ENCODE measurements at places on chromosomes 6 and 20.

- DNase-seq = no peak
Observed at GRCh38 chr20:665276-665675, 10.3 kb downstream of the SCRT2 start.

DNA sequence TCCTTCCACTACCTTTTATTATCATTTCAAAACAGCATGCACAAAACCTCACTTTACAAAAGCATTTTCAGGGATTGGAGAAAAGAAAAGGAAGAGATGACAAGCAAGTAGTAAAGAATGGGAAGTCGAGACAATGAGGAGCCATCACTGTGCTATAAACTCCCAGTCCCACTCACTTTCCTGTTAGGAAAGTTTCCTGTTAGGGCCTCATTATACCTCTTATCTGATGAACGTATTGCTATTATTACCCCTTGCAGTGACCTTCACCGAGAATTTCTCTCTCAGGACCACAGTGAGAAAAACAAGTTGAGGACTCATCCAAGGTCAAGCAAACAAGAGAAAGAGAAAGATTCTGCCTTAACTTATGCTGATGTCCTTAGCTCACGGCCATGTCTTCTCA is 28.8 kb downstream of the LAMP5 start:
- no peak for DNase-seq

- DNase-seq = no peak
Observed at GRCh38 chr20:20609522-20609921, 102.9 kb downstream of the RALGAPA2 start.

- DNase-seq = no peak
Observed at GRCh38 chr6:157898169-157898568, 75.1 kb downstream of the SNX9 start.

GRCh38 chr20:1266167-1266973 is at the start of gene SNPH:
Gene SNPH, plus strand, starts transcription at chr20:1266294. Its CDS starts 29,946 bp downstream, at chr20:1296240.
- peak; percentile 46 for DNase-seq

- DNase-seq = no peak
Observed at GRCh38 chr20:57315083-57315975, 14.3 kb upstream of the SPO11 start.

DNA sequence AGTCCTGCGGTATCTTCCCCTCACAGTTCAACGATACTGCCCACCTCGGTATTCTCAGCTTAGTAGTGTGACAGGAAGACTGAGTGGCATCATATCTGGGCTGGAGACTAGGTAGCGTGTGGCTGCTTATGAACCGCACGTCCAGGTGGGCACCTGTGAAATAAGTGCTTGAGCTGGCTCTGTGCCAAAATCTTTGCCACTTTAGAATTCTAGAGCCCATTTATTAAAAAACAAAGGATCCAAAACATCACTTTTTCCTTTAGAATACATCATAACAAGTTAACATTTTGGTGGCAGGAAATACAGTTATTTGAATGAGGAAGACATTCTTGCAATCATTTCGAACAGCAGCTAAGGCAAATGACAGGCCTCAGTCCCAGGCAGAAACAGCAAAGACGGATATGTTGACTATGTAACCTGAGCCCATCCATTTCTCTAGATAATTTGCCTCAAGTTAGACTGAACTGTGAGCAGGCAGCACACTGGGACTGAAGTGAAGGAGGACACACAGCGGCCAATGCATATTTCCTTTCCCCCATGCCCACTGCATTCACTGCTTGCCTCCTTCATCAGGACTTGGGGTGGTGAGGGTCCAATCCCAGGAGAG is 136.6 kb downstream of the GMDS start:
- no peak for DNase-seq

GRCh38 chr6:85273046-85273445 is 176.8 kb upstream of the NT5E start:
- no peak for DNase-seq

GRCh38 chr6:143400258-143401067 is 50.0 kb downstream of the ADAT2 start:
- DNase-seq = no peak

DNA sequence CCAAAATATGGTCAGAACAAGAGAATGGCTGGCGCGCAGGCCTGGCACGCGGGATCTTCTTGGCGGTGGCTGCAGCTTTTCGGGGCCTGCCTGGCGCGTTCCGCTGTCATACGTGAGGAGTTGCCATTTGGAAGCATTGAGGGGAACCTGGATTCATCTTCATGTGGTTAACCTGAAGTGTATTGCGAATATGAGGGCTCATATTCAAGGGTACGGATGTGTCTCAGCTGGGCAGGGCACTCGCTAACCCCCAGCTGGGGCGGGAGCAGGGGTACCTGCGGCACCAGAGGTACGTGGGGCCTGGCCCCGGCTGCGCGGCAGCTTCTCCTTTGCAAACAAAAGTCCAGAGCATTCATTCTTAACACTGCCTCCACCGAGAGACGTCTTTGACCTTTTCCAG is 605.6 kb downstream of the QKI start:
- DNase-seq = no peak

GRCh38 chr6:83067448-83068439 is at the start of gene DOP1A:
Gene DOP1A, plus strand, starts transcription at chr6:83067671. Its CDS starts 29,307 bp downstream, at chr6:83096978.
- DNase-seq = peak; percentile 80

DNA sequence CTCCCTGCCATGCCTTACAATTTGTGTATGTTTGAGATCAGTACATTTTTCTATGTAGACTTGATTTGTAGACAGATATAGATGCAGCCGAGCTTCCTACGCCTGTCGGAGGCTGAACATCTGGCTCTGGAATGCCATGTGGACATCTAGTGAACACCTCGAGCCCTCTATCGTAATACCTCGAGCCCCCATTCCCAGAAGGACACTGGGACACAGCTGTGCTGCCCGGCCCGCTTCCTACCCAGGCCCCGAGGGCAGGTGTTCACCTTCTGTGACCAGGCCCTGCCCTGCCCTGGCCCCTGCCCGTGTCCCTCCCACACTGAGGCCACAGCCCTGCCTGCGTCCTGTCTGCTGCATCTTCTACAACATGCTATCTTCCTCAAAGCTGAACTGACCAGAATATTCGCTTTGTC is 12.9 kb downstream of the RPS6KA2 start:
- no peak for DNase-seq

GRCh38 chr6:135739288-135739687 is 112.2 kb upstream of the PDE7B start:
- no peak for DNase-seq

GRCh38 chr6:134034961-134035822 is 17.2 kb downstream of the SLC2A12 start:
- no peak for DNase-seq

- no peak for DNase-seq
Observed at GRCh38 chr6:149608381-149608982, 40.0 kb downstream of the KATNA1 start.

DNA sequence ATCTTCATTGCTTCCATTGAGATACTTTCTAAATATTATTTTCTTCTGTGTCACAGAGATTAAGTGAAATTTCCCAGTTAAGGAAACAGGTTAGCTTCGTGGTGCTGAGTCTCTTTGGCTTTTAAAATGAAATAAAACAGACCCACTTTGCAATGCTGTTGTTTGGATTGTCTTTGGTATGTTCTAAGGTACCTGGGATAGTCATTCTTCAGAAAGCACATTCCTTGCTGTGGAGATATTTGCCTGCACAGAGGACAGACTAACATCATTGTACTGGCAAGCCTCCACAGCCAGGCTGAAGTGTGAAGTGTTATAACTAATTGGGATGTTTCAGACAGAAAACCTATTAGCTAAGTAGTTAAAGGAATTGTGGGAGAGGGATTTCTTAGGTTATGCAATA is 148.8 kb upstream of the EPHA7 start:
- DNase-seq = no peak

DNA sequence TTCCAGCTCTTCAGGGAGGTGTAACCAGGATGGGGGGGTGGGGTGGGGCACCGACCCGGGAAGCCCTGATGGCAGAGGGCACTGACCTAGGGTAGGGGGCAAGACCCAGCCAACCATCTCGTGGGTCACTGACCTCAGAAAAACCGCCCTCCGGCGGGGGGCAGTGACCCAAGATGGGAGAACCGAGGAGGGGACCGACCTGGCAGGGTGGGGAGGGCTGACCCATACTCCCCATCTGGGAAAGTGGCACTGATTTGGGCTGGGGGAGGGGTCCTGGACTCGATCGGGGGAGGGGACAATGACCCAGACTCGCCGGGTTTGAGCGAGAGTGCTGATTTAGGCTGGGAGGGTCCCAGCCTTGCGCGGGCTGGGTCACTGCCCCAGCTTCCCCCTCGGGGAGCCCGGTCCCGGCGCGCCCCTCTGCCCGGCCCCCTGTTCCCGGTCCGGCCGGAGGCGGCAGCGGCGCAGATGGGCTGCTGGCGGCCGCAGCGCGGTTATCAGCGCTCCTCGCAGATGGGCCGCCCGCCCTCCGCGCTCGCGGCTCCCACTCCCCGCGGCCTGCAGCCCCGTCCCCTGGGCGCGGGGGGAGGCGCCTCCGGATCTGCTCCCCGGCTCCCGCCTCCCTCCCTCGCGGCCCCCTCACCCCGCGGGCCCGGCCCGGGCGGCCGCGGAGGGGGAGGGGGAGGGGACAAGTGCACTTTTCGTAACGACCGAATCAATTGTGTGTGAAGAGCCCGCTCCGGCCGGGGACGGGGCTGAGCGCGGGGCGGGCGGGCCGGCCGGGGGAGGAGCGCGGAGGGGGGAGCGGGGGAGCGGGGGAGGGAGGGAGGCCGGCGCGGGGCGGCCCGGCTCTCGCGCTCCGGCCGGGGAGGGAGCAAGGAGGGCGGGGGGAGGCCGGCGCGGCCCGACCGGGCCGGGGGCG is 2.2 kb downstream of the NOL4L start:
- no peak for DNase-seq

DNA sequence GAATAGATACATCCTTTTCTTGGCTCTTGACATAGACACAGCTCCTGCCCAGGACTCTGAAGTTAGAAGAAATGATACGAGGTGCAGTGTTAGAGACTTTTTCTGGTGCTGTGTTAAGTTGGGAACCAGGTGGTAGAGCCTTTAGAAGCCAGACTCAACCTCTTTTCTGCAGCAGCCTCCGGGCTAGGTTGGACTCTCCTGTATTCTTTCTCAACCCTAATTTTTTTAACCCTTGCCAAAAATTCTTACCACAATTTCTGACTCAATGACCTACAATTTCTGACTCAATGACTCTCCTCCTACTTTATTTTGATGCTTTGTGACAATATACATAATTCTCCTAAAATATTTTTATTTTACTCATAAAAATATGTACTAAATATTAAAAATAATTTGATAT is 127.4 kb upstream of the PRL start:
- no peak for DNase-seq

DNA sequence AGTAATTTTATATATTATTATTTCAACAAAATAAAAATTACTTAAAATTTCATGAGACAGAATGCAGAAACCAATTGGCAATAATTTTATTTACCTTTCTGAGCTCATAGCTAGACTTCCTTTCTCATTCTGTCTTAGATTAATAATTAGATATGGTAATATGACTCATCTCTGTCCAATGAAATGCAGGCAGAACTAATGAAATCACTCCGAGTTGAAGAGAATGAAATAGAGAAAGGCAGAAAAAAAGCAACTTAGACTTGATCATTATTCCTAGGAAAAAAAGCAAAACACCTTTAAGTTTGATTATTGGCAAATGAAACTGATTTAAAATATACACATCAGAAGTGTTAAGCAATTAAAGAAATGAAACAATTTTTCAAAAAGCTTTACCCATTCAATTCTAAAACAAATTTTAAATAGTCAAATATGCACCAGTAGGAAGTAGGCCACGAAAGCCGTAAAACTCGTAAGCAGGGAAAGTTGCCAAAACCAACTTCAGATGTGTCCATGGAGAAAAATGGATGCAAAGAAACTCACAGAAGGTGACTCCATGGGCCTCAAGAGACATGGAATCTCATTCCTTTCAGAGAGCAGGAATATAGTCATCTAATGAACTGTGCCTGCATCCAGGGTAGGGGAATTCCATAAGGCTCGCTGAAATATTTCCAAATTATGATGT is 293.8 kb upstream of the RGS17 start:
- DNase-seq = peak; percentile 26

- DNase-seq = no peak
Observed at GRCh38 chr6:112116221-112116620, 28.8 kb downstream of the FAM229B start.

GRCh38 chr6:161272635-161273273 is 1.1 kb downstream of the AGPAT4 start:
- DNase-seq = no peak

GRCh38 chr20:42611423-42611822 is 578.3 kb downstream of the PTPRT start:
- DNase-seq = no peak

DNA sequence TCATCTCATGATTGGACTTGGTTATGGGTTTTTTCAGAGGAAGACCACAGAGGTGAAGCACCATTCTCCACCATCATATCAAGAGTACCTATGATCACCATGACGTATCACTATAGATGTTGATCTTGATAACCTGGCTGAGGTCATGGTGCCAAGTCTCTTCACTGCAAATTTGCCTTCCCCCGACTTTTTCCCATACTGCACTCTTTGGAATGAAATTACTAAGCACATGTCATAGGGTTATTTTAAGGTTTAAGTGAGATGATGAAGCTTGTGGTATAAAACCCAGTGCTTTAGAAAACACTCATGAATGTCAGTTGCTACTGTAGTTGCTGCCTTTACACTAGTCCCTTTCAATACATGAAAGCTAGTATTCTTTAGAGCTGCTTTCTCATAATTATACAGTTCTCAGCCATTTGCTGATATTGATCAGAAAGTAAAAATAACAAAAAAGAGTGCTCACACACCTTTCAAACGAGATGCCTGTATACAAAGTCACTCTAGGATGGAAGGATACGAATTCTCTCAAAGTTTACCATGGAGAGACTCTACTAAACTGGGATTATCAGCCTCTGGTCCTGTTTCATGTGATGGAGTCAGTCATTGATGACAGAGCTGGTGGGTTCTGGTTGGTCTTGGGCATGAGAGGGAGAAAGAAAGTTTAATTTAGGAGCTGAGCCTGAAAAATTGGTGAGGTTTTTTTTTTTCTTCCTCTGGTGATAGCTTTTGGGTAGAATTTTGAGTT is 228.1 kb downstream of the PRL start:
- no peak for DNase-seq

- peak; percentile 88 for DNase-seq
Observed at GRCh38 chr6:17962436-17963031, 24.9 kb downstream of the KIF13A start.

DNA sequence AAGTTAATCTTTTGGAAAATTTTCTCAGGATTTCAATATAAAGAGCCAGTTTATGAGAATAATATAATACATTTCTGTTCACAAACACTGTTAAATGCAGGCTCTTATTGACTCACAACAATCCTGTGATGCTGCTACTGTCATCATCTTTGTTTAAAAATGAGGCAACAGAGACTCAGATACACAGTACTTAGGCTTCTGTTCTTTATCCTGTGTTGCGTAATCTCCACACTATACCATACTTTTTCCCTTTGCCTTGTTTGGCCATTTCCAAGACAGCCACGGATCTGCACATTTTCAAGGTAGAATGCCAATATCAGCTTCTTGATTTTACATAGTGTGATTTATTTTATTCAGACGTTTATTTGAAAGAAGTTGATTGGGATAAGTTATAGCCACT is 699.0 kb upstream of the CITED2 start:
- DNase-seq = peak; percentile 91

Measured in skeletal muscle cell (primary cell).